Hippocampal formation (tissue), 2 donors: ENCODE measurements at places on chromosomes 7 and 10.

- DNase-seq, result no peak
Observed at GRCh38 chr7:30185496-30185895, 50.7 kb downstream of the MTURN start.

- DNase-seq, result no peak
Observed at GRCh38 chr7:119196183-119196582, 971.7 kb downstream of the ANKRD7 start.

GRCh38 chr7:28580665-28581064 lies 168.3 kb downstream of the CREB5 start:
- DNase-seq, result no peak

- DNase-seq, result no peak
Observed at GRCh38 chr10:130792096-130792845, 519.2 kb downstream of the TCERG1L start.

DNA sequence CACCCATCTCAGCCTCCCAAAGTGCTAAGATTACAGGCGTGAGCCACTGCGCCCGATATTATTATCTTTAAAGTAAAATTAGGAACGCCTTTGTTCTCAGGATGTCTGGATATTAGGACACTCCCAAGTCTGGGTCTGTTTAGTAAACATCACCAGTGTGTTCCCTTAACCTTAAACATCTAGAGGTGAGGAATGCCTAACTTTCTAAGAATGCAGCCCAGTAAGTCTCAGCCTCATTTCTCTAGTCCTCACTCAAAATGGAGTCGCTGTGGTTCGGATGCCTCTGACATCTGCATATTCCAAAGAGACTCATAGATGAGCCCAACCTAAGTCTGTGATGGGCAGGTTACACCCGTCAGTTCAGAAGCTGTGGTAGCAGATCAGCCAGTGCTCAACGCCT lies 4.3 kb upstream of the INSYN2A start:
- no peak for DNase-seq

DNA sequence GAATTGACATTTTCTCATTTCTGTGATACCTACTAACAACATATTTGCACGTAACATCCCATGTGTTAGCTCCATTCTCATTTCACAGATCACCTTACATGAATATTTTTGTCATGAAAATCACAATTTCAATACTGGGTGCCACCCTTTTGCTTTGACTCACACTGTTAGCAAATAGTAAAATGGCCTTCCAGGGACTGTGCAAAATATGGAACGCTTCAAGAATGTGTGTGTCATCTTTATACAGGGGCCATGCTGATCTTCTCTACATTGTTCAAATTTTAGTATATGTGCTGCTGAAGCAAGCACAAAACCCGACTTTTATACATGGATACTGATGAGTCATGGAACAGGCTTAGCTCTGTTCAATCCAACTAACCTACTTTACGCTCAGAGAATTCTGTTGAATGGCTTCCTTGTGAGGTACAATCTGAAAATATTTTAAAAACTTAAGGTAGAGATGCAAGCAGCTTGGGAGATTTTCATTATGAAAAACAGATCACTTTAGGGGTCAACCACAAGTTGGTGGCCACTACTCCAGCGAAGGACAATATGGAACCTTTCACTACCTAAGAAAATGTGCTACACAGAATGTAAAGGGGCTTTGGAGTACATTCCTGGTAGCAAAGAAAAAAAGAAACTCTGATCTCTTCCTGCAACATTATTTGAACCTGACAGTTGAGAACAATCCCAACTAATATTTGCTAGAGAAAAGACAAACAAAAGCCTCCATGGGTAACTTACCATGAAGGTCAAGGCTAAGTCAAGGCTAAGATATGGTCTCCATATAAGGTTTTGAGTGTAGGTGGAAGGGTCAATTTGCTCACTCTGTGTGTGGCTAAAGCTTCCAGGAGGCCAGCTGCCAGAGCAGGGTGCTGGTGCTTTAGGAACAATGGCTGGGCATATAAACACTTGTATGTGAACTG lies 11.9 kb downstream of the ANKRD26 start:
- no peak for DNase-seq

DNA sequence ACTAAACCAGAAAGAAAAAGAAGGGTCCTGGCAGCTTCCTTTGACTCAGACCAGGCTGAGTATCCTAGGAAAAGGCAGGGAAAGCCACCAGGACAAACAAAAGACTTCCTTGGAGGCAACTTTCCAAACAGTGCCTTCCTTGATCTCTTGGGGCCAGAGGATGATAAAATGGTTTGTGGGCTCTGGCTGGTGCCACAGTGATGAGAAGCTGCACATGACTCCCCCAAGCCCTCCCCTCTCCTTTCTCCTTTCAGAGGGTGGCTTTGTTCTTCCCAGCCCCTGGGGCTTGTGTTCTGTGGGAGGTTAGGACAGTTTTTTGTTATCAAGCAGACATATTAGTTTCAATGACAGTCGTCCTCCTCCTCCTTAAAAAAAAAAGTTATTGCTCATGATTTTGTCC lies 183.2 kb downstream of the SEM1 start:
- DNase-seq, result no peak

DNA sequence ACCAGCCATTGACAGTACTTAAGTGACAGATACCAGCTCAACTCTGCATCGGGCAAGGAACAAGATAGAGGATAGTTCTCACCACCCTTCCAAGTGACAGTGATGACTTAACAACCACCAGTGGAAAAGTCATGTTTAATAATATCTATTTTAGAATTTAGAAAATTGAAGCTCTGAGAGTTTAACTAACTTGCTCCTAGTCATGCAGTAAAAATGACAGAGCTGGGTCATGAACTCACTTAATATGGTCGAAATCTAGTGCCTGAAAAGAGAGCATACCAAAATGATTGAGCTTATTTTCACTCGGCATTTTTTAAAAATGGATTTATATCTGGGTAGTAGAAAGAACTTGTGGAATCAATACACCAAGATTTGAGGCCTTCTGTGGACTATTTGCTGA lies 367.8 kb upstream of the IGFBP3 start:
- DNase-seq, result no peak

DNA sequence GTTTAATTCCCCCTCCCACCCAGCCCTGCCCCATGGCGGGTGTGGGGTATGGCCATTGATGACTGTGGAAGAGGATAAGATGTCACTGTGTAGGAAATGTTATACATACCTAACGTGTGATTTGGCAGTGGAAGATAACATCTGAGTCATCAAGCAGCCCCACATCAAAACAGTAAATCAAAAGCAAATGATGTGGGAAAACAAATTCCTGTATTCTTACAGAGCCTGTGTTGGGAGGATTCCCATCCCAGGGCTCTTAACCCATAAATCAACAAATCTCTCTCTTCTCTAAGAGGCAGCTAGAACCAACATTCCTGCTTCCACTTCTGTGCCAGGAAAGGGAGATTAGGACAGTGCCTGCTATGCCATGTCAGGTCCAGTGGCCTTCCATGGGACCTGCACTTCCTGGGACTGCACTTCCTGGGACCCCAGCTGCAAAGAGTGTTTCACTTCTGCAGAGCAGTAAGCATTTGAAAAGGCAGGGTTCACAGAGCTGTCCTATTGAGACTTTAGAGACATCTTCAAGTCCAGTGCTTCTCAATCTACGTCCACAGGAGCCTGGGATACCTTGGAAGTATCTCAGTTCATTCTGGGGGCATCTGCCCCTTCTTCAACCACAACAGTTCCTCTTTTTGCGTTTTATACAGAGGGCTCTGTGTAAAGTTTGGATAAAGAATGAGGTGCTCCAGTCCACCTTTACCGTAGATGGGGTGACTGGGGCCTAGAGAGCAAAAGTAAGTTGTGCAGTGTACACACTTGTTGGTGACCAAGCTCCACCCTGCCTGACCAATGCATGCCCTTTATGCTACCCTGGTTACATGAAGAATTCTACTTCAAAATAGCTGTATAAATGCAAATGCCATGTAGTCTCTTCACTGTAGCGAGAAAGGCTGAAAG lies 45.7 kb downstream of the ATXN7L1 start:
- no peak for DNase-seq

- no peak for DNase-seq
Observed at GRCh38 chr10:65818990-65819389, 1106.8 kb upstream of the LRRTM3 start.

- DNase-seq, result no peak
Observed at GRCh38 chr10:30701451-30702173, 72.1 kb upstream of the LYZL2 start.

GRCh38 chr10:105291571-105291970 lies 650.5 kb downstream of the SORCS3 start:
- no peak for DNase-seq

DNA sequence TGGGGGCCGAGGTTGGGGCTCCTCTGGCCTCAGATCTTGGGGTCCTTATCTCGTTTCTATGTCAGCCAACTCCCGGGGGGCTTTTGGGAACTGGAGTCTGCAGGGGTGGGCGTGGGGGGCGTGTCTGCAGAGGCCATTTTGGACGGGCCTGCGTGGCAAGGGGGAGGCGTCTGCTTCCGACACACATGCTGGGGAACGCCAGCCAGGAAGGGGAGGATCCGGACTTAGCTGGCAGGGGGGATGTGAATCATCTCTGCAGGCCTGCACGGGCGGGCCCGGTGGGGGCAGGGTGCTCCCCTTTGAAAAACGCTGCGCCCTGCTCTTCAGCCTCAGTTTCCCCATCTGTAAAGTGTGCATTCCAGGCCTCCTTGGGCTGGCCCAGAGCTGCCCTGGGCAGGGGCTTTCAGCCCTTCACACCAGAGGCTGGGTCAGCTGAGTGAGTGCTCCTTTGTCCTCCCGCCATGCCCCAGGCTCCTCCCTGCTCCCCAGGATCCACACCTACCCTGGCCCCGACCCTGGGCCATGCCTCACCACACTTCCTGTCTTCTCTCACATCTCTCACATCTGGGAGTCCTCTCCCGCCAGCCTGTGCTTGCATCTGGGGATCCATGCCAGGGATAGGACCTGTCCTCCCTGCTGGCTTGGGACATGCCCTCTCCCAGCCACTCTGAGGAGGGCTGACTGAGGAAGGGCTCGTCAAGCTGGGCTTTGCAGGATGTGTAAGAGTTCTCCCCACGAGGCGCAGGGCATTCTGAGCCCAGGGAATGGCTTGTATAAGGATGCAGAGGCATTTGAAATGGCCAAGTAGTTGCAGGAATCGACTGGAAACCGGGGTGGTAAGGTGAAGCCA lies 172.6 kb upstream of the TNRC18 start:
- peak; percentile 57 for DNase-seq

DNA sequence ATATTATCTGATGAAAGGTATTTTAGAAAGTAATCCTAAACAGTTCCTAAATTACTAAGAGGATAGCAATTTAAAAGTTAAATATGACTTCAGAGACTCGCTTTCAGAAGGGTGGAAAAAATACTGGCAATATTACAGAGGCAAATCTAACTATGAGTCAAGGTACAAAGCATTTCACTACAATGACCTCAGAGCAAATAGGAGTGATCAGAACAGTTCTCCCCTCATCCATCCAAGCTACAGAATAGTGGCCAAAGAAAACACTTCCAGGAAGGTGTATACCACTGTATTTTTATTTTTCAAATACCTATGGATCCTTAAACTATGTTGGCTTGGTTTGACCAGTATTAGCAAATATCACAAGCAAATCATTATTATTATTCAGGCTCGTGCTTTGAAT lies 112.8 kb upstream of the ODAD2 start:
- DNase-seq, result no peak

DNA sequence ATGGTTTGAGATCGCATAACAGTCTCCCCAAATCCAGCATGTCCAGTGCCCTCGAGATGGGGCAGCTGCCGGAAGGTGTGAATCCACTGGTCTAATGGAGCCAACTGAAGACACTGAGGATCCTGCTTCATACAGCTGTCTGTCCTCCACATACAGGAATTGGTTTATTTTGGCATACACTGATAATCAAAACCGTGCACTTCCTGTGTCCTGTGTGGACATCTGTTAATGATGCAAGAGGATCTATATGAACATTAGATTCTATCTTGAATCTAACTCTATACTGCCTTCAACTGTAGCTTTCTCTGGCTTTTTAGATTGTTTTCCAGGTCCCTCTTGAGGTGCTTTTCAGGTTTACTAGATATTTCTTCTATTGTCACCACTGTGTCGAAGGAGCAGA lies 3.0 kb upstream of the JAZF1 start:
- DNase-seq, result no peak

GRCh38 chr7:100190048-100190711 lies 12.5 kb downstream of the STAG3 start:
- no peak for DNase-seq

- DNase-seq, result no peak
Observed at GRCh38 chr7:46960970-46961369, 620.9 kb downstream of the TNS3 start.

- DNase-seq, result no peak
Observed at GRCh38 chr10:3330663-3331062, 158.1 kb upstream of the PITRM1 start.

DNA sequence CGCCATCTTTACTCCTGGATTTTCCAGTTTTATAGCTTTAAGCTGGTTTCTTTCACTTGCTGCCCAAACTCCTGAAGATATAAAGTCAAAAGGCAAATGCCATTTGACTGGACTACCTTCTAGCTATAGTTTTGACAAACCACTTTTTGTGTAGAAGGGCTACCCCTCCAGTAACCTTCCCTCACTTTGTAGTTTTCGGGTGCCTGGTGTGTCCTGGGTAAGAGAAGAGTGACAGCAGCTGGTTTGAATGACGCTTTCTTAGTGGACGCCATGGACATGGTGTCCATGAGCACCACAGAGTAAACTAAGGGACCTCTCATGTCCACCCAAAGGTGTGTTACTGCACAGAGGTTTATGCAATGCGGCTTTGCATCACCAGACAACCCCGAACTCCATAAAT lies 21.2 kb upstream of the PITRM1 start:
- no peak for DNase-seq

GRCh38 chr10:7304110-7304509 lies 106.7 kb downstream of the SFMBT2 start:
- DNase-seq, result no peak

DNA sequence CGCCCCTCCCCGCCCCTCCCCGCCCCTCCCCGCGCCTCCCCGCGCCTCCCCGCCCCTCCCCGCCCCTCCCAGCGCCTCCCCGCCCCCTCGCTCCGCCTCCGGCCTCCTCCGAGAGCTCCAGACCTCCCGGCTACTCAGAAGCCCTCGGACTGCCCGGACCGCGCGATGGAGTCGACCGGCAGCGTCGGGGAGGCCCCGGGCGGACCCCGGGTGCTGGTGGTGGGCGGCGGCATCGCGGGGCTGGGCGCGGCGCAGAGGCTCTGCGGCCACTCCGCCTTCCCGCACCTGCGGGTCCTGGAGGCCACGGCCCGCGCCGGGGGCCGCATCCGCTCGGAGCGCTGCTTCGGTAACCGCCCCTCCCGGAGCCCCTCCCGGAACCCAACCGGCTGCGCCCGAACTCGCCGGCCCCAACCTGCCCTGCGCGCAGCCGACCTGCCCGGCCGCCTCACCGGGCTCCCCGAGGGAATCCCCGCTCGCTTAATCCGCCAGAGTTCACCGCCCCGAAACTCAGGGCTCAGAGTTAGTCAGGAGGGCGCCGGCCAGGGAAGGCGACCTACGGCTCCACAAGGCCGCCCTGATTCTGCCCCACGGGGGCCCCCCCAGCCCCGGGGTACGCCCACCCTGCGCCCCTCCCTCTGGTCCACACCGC lies at the start of gene PAOX:
TSS of gene PAOX (plus strand) at position 111 of the 649 bp plus-strand sequence. CDS start at position 166, 55 bp downstream.
- peak; percentile 62 for DNase-seq
